ENCODE measurements at places on chromosomes 7 and 10.

DNA sequence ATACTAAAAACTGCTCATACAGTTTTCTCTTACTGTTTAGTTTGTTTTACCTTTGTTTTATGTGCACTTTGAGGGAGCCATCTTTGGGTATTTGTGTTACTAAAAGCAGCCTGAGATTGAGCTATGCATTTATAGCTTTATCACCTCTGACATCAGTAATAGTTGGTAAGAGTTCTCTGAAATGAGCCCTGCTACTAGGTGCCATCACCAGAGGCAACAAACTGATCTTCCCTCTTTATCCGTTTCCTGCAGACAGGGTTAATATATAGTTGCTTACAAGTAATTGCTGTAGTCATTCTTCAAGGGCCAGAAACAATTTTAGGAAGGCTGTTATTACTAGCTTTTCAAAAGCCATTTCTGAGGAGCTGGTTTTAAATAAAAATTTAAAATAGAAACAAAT lies 49.1 kb downstream of the KIF20B start:
- DNase-seq: no peak

DNA sequence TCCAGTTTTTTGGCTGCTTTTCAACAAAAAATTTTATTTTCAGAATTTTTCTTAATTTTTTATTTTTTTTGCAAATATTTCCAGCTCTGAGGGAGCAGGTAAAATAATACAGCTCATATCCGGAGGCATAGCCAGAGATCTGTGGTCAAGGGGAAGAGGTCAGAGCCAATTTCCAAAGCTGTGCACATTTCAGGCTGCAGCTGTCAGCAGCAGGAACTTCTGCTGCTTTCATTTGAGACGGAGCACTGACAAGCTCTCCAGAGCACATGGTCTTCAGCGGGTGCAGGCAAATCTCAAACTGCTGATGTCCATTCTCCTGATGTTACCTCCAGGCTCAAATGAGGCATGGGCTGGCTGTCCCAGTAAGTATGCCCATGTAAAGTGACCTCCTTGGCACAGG lies 31.1 kb downstream of the SLC26A4 start:
- no peak for DNase-seq

GRCh38 chr10:14162629-14163344 lies 167.9 kb downstream of the FRMD4A start:
- no peak for DNase-seq

GRCh38 chr7:130096243-130096827 lies 26.0 kb downstream of the KLHDC10 start:
- DNase-seq: no peak

- DNase-seq: no peak
Measured at GRCh38 chr10:112687647-112688046, 240.6 kb downstream of the VTI1A start.

GRCh38 chr10:34615770-34616169 lies 199.3 kb downstream of the PARD3 start:
- no peak for DNase-seq

- DNase-seq: no peak
Measured at GRCh38 chr10:96670786-96671185, 49.5 kb downstream of the PIK3AP1 start.

GRCh38 chr10:90458054-90458453 lies 399.8 kb downstream of the HTR7 start:
- no peak for DNase-seq

- no peak for DNase-seq
Measured at GRCh38 chr7:142134909-142135308, 23.4 kb downstream of the MGAM2 start.

- no peak for DNase-seq
Measured at GRCh38 chr7:138352570-138353461, 107.2 kb upstream of the TRIM24 start.

DNA sequence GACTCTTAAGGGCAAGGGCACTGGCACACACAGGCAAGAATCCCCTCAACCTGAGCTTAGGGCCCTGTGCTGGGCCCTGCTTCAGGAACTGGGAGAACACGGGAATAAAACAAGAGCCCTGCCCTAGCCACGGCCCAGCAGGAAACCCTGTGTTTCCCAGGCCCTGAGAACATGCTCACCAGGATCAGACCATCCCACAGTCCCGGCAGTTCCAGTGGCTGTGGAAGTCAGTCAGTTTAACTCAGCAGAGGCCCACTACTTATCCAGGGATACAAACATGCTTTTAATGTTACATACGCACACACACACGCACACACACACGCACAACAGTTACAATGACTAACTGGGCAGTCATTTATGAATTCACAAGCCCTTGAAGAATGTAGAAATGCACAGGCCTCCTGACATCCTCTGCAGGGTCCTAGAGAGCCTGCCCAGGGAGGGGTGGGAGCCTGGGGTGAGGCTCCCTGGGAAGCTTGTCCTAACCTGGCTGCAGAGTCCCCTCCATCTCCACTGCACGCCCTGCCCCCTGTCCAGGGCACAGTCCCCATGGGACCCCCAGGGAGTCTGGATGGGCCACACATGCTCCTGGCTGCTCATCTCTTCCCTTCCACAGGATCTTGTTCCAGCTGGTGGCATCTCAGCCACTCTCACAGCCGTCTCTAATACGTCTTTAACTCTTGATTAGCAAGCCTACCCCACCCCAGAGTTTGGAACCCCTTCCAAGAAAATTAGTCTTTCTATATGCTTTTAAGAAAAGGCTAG lies 97.6 kb downstream of the TCERG1L start:
- no peak for DNase-seq

GRCh38 chr7:5678295-5679047 lies 103.0 kb downstream of the RNF216 start:
- no peak for DNase-seq

DNA sequence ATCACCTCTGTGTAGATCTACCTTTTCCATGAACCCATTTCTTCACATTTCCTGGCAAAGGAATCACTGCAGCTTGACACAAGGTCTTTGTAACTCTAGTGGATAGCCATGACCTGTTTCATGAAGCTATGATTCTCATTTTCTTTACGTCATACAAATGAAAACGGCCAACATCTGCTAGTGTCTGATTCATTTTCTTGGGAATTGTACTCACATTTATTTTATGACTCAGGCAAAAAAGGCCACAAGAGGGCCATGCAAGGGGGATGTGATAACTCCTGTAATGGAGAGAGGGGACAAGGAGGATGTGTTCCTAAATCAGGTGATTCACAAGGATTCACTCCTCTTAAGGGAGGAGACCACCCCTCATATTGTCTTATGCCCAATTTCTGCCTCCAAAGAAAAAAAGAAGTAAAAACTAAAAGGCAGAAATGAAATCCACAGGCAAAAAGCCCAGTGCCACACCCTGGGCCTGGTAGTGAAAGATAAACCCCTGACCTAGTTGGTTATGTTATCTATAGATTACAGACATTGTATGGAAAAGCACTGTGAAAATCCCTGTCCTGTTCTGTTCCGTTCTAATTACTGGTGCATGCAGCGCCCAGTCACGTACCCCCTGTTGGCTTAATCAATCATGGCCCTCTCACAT lies 249.9 kb downstream of the IPMK start:
- no peak for DNase-seq

DNA sequence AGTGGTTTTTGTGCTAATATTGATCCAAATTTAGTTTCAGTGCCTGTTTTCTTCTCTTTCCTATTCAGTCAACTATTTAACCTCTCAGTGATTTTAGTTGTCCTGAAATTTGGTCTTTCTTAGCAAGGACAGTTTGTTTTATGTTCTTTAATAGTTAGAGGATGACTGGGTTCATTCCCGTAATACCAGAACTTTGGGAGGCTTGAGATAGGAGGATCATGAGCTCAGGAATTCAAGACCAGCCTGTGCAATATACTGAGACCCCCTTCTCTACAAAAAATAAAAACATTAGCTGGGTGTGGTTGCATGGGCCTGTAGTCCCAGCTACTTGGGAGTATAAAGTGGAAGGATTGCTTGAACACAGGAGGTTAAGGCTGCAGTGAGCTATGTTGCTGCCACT lies 148.3 kb downstream of the EXOC4 start:
- DNase-seq: no peak

DNA sequence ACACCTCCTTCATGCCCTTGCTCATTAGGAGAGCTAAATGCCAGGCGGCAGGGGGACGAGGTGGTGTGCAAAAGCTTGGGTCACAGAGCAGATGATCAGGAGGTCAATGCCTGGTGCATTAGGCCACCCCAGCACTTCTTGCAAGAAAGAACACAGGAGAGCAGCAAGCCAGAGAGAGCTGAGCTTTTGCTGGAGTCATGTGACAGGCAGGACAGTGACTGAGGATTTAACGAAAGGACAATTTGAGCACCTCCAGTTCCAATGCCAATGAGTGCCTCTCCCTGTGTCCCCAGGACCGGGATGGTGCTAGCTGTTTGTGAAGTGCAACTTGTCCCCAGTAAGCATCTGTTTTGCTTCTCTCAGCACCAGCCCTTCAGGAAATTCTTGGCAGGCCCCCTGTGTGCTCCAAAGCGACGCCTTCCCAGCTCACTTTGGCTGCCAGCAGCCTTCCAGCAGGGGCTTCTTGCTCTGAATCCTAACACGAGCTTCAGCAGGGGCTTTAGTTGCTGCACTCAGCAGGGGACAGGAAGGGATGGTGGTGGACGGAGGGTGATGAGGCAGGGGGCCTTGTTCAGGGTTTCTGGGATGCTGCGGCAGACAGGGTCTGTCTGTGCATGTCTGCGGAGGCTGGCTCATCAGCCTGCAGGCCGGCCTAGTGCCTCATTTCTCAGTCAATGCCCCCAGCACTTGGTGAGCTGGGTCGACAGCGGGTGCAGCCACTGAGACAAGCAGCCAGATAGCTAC lies 368.1 kb downstream of the RPS24 start:
- no peak for DNase-seq

GRCh38 chr7:108063520-108063933 lies 60.6 kb upstream of the LAMB1 start:
- no peak for DNase-seq

GRCh38 chr7:133183969-133184368 lies 68.9 kb upstream of the EXOC4 start:
- no peak for DNase-seq

DNA sequence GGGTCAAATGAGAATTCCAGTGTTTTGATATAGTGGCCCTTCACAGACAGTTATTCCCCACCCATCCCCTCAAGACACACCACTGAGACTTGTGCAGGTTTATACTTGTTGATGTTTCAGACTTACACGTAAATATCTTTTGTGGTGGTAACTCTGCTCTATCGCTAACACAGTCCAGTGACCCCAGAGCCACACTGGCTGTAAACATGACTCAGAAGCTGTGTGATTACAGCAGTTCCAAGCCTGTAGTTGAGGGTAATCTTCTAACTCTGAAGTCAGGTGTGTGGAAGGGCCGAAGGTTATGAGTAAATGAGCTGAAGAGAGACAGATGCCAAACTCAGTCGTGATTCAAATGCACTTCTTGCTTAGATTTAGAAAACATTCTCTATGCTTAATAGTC lies 19.4 kb downstream of the NOBOX start:
- DNase-seq: no peak

- DNase-seq: no peak
Measured at GRCh38 chr10:26556748-26557640, 118.9 kb downstream of the APBB1IP start.

Measured in cortex of kidney (tissue), 1 donor.